ENCODE measurements at places on chromosomes 1 and 21.

- peak; percentile 38 for DNase-seq
Measured at GRCh38 chr21:30340714-30341573, 3.5 kb upstream of the KRTAP27-1 start.

DNA sequence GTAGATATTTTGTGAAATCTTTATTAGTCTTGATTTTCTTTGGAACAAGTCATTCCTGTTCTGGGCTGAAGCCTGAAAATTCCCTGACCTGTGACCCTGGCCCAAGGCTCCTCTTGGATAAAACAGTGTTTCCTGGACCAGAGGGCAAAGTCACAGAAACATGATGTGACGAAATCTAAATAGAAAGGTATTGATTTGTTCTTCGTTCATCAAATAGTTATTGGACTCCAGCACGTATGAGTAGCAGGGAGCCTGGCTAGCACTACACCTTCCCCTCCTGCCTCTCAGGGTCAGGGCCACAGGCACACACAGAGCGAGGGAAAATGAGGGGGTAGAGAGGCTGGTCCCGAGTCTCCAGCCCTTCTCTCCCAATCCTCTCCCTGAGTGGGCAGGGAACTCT lies 1.7 kb upstream of the CLDN14 start:
- DNase-seq, result no peak

GRCh38 chr1:80540596-80540995 lies 1260.1 kb upstream of the ADGRL2 start:
- DNase-seq, result no peak

GRCh38 chr1:46369542-46370213 lies 24.4 kb upstream of the FAAH start:
- no peak for DNase-seq

DNA sequence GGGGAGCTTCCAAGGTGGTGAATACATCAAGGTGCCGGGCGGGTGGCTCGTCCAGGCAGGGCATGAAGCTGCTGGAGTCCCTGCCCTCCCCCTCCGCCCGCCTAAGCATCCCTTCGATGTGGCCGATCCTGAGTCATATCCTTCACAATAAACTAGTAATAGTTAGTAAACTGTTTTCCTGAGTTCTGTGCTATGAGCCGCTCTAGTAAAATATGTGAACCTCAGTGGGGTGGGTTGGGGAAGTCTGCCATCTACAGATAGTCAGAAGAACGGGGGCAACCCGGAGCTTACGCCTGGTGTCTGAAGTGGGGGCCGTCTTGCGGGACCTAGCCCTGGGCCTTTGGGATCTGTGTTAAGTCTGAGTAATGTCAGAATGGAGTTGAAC lies 21.6 kb downstream of the C2CD2 start:
- no peak for DNase-seq

GRCh38 chr1:206693592-206693991 lies 8.9 kb downstream of the MAPKAPK2 start:
- DNase-seq, result no peak

GRCh38 chr1:193308438-193308837 lies 122.0 kb upstream of the B3GALT2 start:
- no peak for DNase-seq

- no peak for DNase-seq
Measured at GRCh38 chr1:166489356-166489669, 322.5 kb upstream of the FAM78B start.
